ENCODE measurements at places on chromosomes 2 and 18. TPM values are rescaled to one million over a fixed set of nuclear protein-coding genes. Genes with fewer than 3 reads are reported as not detected.

DNA sequence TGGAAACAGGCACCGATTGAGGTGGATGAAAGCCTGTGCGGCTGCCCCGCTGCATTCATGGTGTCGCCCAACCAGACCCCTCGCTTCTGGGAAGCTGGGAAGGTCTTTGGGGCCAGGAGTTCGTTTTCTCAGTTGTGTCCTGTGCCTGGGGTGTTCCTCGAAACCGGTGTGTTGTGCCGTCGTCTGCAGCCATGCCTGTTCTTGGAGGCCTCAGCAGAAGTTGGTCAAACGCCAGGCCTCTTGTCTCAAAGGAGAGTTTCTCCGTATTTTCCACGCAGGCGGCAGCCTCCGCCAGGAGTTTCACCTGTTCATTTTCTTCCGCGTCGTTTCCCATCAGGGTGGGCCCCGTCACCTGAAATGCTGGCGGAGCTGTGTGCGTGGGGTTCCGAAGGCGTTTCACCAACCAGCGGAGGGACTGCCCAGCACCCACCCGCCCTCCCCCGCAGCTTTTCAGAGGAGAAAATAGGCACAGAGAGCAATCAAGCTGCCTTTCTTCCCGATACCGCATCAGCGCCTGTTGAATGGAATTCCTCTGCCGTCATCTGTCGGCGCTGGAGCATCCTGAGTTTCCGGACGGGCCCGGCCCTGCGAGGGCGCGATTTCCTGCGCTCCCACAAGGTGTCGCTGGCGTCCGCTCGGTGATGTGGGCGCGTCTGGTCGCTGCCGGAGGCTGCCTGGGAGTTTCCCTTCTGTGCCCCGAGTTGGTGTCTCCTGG is 17.0 kb upstream of the NFATC1 start:
- peaks cover 10% of the 10 kb centered on the region for H3K4me1 ChIP-seq
- peaks cover 16% of the 10 kb centered on the region for H3K36me3 ChIP-seq
- no peak overlapping the region for H3K4me3 ChIP-seq

DNA sequence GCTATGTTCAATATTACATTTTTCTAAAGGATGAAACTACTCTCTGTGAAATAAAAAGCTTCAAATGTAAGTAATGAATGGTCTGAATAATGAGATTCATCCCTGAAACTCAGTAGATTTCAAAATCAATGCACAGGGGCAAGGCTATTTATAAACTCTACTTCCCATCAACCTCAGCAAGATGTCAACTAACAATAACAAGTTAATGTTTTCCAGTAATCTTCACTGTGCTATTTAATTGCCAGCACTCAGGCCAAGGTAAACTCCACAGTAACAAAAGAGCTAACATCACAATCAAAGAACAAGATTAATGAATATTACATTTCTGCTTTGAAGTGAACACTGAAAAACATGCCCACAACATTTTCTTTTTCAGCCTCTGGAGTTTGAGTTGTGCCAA is 144.3 kb upstream of the ZFP36L2 start:
- H3K27me3 ChIP-seq = no peaks in the 10 kb centered on the region
- no peak overlapping the region for H3K27ac ChIP-seq
- DNase-seq = no peak
- peaks cover 7% of the 10 kb centered on the region for H3K36me3 ChIP-seq
- no peak overlapping the region for H3K4me3 ChIP-seq
- peaks cover 2% of the 10 kb centered on the region for H3K4me1 ChIP-seq

DNA sequence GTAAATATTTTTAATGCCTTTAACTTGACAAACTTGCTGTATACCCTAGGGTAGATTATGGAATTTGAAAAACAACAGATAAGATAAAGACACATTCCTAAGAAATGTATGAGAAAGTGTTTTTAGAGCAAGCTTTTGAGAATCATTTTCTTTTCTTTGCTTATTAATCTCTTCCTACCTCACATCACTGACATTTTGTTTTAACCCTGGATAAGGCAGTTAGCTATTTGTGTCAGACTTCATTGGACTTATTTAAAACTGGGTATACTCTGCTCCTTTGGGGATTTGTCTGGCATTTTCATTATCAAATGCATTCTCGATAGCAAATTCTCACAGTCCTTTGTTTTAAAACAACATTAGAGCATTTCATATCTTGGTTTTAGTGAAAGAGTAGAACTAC is 17.2 kb downstream of the EML4 start:
- peaks cover 10% of the 10 kb centered on the region for H3K36me3 ChIP-seq
- peaks cover 66% of the 10 kb centered on the region for H3K4me1 ChIP-seq
- H3K4me3 ChIP-seq = no peak overlapping the region
- H3K27ac ChIP-seq = no peak overlapping the region
- no peaks in the 10 kb centered on the region for H3K27me3 ChIP-seq
- no peak for DNase-seq

MYO5B gene
- 0.23 TPM for total RNA-seq
